Muscle of leg (tissue), 16 donors: ENCODE measurements at places on chromosomes 7 and 10. TPM values are rescaled to one million over a fixed set of nuclear protein-coding genes. Genes with fewer than 3 reads are reported as not detected.
A peak's percentile ranks its signal among the peaks of the same experiment; 100 is the strongest.

DNA sequence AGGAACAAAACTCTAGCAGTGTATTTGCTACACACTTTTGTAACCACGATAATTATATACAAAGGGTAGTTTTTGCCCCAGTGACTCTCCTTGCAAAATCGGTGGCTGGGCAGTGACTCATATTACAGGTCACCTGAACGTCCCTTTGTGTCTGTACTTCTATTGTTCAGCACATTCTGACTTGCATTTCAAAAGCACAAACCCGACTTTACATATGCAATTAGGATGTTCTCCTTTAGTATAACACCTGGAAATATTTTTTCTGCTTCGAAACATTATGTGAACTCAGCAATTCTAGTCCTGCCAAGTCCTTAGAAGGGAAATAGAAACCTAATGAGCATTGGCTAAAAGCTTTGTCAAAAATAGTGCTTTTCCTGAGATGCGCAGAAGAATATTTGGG, 6.0 kb downstream of the PRR15 start:
- no peak for DNase-seq

CDH23 gene
- total RNA-seq: 4.2 TPM

DNA sequence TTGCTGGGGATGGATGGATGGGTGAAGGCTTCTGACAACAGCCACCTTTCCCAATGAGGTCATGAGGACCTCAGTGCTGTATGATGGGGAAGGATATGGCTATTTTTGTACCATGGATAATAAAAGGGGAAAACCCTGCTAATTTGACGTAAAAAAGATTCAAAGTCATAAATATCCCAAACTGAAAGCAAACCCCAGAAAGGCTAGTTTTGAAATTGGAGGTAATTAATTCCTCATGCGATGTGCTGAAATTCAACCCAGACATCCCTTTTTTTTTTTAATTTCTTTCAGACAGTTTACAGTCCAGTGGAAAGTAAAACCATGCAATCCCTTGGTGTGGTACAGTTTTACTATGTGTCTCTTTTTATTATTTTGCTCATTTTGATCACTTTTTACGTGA, 254.5 kb upstream of the BMPER start:
- DNase-seq: peak; percentile 30

SMC3 gene
- total RNA-seq: 32.5 TPM

- DNase-seq: no peak
Measured at GRCh38 chr10:113858541-113858940, 4.1 kb downstream of the NHLRC2 start.

HMX2 gene
- total RNA-seq: not detected
